Effector memory CD4-positive, alpha-beta T cell (primary cell): ENCODE measurements at places on chromosomes 4 and X.

- DNase-seq = no peak
Observed at GRCh38 chr4:22596409-22596808, 80.5 kb upstream of the ADGRA3 start.

DNA sequence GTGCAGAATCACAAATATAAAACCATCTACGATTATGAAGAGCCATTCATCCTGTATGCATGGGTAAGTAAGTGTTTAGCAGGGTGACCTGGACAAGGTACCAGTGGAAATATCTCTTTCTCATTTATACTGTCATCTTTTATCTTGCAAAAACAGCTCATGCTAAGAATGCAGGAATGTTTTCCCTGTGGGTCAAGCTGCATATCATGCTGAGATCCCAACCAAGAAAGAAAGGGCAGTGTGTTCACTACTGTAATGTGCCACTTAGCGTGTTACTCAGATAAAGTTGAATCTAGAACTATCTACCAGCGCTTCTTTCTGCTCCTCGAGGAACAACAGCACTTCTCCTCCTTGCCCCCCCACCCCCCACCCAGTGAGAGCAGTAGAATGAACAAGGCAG lies 212.7 kb upstream of the TBL1X start:
- DNase-seq = no peak

GRCh38 chr4:57190601-57191481 lies 80.7 kb upstream of the IGFBP7 start:
- DNase-seq = no peak

GRCh38 chr4:26459054-26459755 lies 31.1 kb downstream of the CCKAR start:
- no peak for DNase-seq

- no peak for DNase-seq
Observed at GRCh38 chrX:5180135-5180741, 1048.4 kb downstream of the NLGN4X start.
